GM23338 (cell line): ENCODE measurements at places on chromosomes 4 and X.

DNA sequence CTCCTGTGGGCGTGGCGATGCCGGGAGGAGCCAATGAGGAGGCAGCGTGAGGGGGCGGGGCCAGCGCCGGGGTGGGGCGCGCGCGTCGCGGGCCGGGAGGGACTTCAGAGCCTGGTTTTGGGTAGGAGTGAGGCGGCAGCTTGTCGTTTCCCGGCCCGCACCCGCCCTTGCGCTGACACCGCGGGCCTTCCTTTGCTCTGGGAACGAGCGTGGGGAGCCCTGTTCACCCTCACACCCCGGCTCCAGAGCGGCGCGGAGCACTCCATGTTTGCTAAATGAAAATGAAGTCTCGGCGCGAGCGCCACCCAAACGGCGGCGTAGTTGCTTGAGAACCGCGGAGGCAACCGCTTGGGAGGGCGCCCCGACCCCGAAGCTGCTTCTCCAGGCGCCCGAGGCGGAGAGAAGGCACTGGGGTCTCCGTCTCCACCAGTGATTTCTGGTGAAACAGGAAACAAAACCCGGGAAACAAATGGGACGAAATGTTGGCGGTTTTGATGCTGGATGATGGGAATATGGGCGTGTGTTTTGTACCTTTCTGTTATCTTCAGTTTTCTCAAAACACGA, 497 bp upstream of the GRPEL1 start:
- no peak for DNase-seq

- no peak for DNase-seq
Measured at GRCh38 chr4:38049545-38050170, 89.5 kb downstream of the PTTG2 start.

GRCh38 chr4:95547715-95548471, 880 bp downstream of the UNC5C start:
- DNase-seq: peak; percentile 65

GRCh38 chr4:122346503-122346902, 32.3 kb upstream of the ADAD1 start:
- no peak for DNase-seq

DNA sequence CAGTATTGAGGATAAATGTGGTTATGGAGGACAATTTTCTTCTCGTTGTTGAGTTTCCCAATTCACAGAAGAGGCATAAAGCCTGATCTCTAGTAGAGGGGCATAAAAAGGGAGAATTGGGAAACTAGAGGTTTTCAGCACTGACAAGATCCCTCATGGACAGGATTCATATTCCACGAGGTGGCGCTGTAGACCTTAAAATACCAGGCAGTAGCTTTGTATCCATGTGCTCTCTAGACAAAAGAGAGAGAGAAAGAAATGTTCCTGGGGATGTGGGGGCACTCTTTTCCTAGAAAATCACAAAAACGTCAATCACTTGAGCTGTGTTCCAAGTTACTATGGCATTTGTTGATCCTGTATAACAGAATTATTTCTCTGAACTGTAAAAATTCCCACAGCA, 128.3 kb downstream of the MAGEE1 start:
- DNase-seq: peak; percentile 70

GRCh38 chr4:47913330-47913729, 1.1 kb downstream of the NFXL1 start:
- peak; percentile 12 for DNase-seq

GRCh38 chr4:167196344-167197012, 37.8 kb downstream of the SPOCK3 start:
- no peak for DNase-seq

- no peak for DNase-seq
Measured at GRCh38 chr4:53234669-53235068, 131.2 kb downstream of the SCFD2 start.

DNA sequence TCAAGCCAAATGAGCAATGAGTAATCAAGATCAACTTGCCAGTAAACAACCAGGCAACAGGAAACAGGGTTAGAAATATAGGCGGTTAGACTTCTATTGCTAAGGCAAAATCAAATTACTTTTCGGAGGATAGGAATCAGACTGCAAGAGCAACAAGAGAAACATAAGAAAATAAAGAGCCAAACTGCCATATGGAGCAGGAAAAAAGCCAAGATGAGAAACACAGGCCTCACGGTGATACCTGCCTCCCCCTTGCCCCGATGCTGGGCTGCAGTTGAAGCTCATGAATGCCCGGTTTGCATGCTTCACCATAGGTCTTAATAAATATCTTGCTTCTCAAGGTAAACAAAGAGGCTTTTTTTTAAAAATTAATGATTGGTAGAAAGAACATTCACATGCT, 158.4 kb upstream of the MAGEC2 start:
- no peak for DNase-seq

GRCh38 chr4:53132132-53132891, 233.5 kb downstream of the SCFD2 start:
- no peak for DNase-seq

- DNase-seq: no peak
Measured at GRCh38 chr4:145552181-145552822, 66.9 kb upstream of the MMAA start.

GRCh38 chrX:150683536-150684146, 9.6 kb upstream of the MTMR1 start:
- DNase-seq: peak; percentile 79

- no peak for DNase-seq
Measured at GRCh38 chr4:7822877-7823276, 116.8 kb downstream of the AFAP1 start.

DNA sequence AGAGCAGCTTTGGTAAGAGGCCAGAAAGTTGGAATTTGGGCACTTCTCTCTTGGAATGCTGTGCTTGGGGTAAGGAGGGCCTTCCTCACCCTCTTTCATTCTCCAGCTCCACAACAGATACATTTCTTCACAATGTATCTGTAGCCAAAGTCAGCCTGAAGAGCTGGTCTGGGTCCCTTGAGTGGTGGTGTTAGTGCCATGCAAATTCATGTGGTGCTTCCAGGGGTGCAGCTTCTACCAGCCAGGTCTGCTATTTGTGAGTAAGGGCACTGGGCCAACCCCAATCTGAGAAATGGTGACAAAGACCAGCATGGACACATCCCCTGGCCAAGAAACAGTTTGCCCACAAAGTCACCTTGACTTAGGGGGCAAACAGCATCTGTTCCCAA, 17.8 kb downstream of the AMER1 start:
- no peak for DNase-seq

GRCh38 chr4:48017108-48017571, 568 bp downstream of the NIPAL1 start:
- DNase-seq: peak; percentile 73

DNA sequence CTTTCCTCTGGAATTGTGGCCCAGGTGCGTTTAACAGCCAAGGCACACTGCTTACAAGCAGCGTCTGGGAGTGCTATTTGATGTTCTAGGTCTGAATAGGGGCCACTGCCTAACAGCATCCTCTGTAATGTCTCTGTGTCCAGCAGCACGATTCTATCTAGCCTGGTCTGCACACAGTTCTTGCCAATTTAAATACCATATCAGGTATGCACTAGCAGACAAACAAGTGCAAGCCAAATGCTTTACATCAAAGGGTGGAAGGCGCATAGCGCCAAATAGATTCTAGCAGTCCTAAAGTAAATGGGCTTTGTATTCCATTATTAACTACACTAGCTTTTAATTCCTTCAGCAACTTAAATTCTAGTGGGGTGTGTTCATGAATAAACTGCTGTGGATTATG, 15.8 kb upstream of the UGDH start:
- no peak for DNase-seq

- no peak for DNase-seq
Measured at GRCh38 chrX:110794601-110795000, 1.0 kb downstream of the CHRDL1 start.

DNA sequence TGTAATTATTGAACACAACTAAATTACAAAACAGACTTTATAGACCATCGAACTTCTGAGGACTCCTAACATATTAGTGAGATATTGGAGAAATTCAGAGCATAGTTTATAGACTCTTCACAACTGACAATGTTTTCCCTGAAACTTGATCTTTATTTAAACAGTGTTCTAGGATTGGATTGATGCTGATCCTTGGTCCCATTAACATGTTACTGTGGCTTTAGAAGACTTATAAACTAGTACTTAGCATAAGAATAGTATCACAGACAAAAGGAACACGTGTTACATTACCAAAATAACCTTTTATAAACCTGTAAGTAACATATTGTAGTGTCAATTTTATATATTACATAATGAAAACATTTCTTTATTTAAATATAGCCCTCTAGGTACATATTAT, 689.6 kb downstream of the CCSER1 start:
- DNase-seq: peak; percentile 26

DNA sequence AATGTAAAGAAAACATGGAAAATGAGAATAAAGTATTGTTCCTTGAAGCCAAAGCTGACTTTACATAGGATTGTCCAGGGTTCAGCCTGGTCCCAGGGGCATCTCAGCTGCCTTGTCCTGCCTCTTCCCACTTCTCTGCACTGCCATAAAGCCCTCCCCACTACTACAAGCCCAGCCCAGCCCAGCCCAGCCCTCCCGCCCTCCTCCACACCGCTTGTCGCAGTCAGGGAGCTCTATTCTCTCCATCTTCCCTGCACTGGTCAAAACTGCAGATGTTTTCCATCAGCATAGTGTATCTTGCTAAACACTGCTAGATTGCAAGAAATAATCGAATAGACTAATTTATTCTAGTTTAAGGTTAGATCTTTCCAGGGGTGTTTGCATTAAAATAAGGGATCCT, 100.3 kb downstream of the TENM3 start:
- DNase-seq: peak; percentile 51

DNA sequence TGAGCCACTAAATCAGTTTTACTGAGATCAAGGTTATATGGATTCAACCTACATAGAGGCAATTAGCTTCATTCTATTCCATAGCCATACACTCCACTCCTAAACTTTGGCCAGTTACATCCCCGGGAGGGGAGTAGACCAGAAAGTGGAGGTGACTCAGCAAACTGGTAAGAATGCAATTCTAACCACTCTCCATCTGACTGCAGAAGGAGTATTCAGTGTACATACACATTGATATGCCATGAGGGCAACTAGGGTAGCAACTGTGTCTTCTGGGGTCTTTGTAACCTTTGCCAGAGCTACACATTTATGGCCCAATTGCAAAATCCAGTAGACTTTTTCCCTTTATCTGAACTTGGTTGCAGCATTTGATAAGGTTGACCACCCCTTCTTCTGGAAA, 7.6 kb downstream of the SLC25A43 start:
- no peak for DNase-seq

DNA sequence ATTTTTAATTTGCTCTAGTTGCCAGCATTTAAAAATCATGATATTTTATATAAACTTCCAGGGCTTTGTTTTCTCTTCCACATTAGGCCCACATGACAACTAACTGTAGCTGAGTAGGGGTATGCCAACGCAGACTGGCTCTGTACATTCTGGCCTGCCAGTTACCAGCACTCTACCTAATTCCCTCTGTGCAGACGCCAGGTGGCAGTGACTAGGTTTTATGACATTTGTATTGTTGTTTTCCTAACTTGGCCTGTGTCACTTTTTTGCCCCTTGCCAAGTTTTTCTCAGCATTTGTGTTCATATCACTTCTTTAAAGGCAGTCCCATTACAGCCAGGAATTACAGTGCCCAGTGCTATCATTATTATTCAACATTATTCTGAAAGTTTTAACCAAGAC, 347.5 kb downstream of the NKX6-1 start:
- DNase-seq: peak; percentile 4

DNA sequence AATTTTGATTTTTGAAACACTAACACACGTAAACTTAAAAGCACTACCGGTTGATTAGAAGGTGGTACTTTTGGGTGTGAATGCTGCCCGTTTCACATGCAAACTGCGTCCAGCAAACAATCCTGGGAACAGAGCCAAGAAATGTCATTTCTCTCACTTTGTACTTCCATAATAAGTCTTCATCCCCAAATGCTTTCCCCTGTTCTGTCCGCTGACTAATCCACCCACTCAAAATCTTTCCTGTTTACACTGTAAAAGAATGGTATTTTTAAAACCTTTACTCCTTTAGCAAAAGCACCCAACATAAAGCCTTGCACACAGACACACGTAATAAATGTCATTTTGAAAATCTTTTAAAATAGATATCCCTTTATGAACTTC, 39.1 kb upstream of the PDLIM5 start:
- no peak for DNase-seq

- DNase-seq: no peak
Measured at GRCh38 chr4:21113496-21114223, 413.4 kb downstream of the PACRGL start.

- no peak for DNase-seq
Measured at GRCh38 chr4:123031664-123032063, 109.3 kb upstream of the NUDT6 start.

- no peak for DNase-seq
Measured at GRCh38 chr4:70838204-70838603, 1.5 kb downstream of the GRSF1 start.

DNA sequence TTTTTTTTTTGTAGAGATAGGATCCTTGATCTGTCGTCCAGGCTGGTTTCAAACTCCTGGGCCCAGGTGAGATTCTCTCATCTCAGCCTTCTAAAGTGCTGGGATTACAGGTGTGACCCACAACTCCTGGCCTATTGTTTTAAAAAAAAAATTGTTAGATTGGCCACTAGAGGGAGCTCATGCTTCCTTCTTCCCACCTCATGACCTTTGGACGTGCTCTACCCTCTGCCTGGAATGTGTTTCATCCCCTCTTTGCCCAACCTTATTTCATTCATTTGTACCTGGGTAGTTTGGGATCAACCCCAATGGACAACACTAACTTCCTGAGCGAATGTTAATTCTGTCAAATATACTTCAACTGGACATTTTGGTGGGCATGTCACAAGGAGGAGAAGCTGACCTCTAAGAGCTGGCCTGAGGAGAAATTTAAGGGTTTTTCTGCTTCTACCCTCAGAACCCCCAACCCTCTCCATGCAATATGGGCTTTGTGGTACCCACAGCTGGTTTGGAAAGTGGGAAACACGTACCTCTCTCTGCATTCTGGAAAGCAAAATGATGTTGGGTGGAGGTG, 6.4 kb downstream of the PPEF2 start:
- peak; percentile 74 for DNase-seq

- DNase-seq: peak; percentile 67
Measured at GRCh38 chrX:15947648-15948317, 93.2 kb upstream of the AP1S2 start.

GRCh38 chr4:43496188-43496587, 603.7 kb downstream of the GRXCR1 start:
- DNase-seq: no peak

- DNase-seq: no peak
Measured at GRCh38 chr4:120864969-120865368, 57.6 kb downstream of the PRDM5 start.

GRCh38 chrX:148774276-148774675, 273.9 kb downstream of the AFF2 start:
- no peak for DNase-seq

- no peak for DNase-seq
Measured at GRCh38 chr4:185379326-185380295, 16.1 kb downstream of the LRP2BP start.
